Esophagus mucosa (tissue), 1 donor: ENCODE measurements at places on chromosomes 13 and 19.

DNA sequence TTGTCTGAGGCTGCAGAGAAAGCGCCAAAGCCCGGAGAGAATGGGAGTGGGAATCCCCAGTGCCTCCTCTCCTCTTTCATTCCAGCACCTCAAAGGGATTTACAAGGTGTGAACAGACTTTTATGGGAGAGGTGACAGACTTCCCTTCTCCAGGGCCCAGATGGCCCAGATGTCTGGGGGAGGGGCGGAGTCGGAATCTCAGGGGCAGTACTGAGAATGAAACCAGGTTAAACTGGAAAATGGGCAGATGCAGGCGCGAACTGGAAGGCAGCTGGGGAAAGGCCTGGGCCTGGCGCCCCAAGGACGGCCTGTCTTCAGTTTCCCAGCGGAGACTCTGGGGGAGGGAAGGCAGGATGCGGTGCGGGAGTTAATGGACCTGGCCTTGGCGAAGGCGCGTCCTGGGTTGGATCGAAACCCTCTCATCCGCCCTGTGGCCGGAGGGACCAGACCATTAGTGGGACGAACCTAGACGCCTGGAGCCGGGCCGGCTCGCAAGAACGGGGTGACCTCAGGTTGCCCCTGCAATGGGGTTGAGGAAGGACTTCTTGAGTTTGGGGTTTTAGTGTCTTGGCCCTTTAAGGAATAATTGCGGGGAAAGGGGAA lies 592 bp upstream of the TRIP10 start:
- ATAC-seq = no peak

DNA sequence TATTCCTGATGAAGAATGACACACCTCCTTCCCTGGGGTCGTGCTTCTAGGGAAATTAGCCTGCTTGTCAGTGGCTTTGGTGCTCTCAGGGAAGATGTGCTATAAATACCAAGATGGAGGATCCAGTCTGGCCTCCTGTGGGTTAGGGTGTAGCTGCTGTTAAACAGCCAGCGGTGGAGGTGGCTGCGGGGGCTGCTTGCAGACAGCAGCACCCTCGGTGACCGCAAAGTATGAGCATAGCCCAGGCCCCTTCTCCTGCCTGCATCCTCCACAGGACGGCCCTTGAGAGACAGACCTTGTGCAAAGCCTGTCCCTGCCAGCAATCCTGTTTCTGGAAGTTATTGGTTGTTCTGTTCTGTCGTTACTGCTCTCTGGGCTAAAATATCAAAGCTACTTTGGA lies 11.4 kb downstream of the VSTM2B start:
- ATAC-seq = no peak

DNA sequence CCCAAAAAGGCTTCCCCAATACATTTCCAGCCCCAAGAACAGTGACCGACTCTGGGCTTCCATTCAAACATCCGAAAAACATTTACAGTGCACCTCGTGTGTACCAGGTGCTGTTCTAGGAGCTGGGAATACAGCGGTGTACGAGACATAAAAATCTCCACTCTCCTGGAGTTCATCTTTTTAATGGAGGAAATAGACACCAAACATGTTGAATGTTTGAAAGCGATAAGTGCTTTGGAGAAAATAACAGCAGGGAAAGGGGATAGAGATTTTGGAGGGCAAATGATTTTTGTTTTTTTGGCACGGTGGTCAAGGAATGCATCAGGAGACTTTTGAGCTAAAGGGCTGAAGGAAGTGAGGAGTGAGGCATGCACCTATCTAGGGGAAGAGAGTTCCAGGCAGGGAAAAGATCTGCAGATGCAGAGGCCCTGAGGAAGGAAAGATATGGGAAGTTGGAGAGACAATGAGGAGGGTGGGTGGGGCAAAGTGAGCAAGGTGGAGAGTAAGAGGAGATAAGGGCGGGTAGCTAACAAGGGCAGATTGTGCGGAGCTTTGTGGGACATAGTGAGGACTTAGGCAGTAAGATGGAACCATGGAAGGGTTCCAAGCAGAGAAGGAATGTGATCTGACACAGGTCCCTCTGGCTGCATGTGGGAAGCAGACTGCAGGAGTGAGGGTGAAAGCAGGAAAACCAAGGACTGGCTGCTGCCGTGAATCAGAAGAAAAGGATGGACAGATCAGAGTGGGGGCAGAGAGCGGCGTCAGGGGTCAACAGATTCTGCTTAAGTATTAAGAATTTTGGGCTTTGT lies 703 bp upstream of the FBL start:
- no peak for ATAC-seq

DNA sequence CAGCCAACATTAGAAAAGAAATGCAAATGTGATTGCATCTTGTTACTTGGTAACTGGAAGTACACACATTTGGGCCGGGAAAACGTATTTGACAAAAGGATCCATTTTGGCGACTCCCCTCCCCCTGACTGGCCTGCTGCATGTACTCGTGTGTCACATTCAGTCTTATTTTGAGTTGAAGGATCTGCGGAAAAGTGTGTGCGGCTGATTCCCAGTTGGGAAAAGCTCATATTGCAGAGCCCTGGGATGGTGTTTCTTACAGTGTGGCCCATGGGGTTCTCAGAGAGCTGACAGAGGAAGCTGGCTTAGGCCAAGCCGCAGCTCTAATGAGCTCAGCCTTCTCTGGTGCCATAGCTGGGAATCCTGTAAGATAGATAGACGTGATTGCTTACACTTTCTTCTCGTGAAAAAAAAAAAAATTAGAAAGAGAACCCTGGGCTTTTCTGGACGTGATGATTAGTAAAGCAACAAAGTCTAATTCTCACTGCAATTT lies 170.3 kb upstream of the ARGLU1 start:
- ATAC-seq = no peak

GRCh38 chr19:53532362-53532761 lies 5.6 kb upstream of the ZNF331 start:
- no peak for ATAC-seq

- ATAC-seq = no peak
Observed at GRCh38 chr19:1698636-1699035, 46.2 kb upstream of the TCF3 start.

GRCh38 chr13:50616101-50616500 lies 227.4 kb downstream of the DLEU7 start:
- ATAC-seq = no peak

DNA sequence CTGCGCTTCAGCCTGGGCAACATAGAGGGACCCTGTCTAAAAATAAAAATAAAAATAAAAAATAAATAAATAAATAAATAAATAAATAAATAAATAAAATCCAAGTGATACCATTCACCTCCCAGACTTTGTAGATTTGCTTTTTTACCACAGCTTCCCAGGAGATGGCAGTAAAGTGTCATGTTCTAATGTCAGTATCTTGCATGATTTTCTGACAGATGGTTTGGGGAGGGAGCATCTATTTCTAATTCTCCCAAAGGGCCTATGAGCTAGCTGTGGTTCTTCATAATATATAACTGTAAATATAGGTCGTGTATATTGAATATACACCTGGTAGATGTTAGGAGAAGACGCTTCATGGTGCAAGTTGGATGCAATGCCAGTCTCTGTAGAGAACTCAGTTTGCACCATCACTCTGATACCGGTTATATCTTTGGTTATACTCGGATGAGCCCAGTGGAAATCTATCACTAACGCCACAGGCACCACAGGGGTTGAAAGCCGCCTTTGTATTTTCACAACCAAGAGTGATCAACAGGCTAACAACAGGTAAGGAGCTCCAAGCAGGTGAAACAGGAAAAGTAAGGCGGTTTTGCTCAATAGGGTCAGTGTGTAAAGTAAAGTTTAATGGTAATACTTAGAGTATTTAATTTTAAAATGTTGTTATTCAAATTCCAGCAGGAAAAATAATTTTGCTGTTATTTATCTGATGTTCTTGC lies 13.9 kb downstream of the APLP1 start:
- ATAC-seq = peak; percentile 60

DNA sequence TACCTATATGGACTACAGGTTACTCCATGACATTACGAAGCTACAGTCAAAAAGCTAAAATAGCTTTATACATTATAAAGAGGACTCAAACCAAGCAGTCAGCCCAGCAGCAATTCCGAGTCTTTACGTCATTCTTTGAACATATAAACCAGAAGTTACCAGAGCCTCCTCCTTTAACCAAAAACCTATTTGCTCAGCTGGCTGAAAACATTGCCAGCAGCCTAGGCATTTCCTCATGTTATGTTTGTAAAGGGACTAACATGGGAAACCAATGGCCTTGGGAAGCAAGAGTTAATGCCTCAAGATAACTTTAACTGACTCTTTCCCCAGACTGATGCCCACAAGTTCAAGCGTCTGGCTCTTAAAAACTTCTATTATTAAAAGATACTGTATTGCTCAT lies 104.1 kb upstream of the ZNF492 start:
- ATAC-seq = no peak

DNA sequence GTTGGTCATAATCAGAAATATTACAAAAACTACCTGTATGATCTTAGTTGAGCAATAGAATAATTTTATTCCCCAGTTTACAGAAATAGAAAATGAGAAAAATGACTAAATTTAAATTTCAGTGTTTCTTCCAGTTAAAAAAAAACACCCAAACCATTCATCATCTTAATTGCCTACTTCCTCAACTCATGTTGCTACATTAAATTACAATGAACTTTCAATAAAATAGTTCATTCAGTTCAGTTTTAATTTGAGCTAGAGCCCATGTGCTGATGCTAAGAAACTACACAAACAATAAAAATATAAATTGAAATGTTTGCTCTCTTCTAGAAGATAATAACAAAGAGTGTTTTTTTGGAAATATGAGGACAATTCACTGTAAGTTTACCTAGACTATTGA lies 820.4 kb downstream of the SLITRK6 start:
- no peak for ATAC-seq

DNA sequence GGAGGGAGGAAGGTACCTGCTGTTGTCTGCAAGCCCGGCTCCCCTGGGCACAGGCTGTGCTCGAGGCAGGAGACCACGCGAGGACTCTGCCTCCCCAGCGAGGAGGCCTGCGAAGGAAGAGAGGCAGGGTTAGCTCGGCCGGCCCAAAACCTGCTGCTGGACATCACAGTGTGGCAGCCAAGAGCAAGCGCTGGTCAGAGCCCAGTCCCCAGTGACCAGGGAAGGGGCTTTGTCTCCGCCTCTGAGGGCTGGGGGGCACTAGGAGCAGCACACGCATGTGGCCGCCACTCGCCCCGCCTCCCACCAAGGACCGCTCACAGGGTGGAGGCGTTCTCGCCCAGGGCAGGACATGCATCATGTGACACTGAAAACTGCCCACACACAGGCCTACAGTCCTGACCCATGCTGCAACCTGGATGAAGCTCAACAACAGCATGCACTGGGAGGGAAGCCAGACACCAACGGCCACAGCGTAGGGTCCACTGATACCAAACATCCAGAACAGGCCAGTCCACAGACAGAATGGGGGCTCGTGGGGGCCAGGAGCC lies 8.5 kb downstream of the MIER2 start:
- peak; percentile 28 for ATAC-seq

- no peak for ATAC-seq
Observed at GRCh38 chr13:111491021-111491420, 170.6 kb downstream of the TEX29 start.

GRCh38 chr19:50310759-50311465 lies 18.3 kb downstream of the KCNC3 start:
- no peak for ATAC-seq

- ATAC-seq = no peak
Observed at GRCh38 chr19:44951179-44952159, 3.7 kb upstream of the CLPTM1 start.

- ATAC-seq = peak; percentile 31
Observed at GRCh38 chr19:18049385-18049784, 37.3 kb downstream of the IL12RB1 start.

GRCh38 chr19:3785938-3786824 lies at the start of gene MATK:
TSS of gene MATK (minus strand) at chr19:3786381. CDS start at chr19:3785135, 1,246 bp downstream.
- no peak for ATAC-seq

DNA sequence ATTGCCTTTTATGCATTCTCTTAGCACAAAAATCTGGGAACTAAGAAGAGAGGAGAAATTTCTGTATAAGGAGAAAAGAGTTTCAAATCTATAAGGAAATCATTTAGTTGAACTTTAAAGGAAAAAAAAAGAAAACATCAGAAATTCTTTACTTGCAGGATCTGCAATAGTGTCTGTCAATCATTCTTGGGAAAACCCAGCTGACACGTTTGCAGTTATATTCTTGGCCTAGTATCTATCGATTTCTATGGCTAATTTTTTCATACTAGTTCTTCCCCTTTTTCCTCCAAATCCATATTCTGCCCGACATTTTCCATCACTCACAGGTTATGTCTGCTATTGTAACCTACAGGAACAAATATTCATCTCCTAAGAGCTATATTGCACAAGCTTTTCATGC lies 160.7 kb downstream of the ABCC4 start:
- ATAC-seq = no peak

DNA sequence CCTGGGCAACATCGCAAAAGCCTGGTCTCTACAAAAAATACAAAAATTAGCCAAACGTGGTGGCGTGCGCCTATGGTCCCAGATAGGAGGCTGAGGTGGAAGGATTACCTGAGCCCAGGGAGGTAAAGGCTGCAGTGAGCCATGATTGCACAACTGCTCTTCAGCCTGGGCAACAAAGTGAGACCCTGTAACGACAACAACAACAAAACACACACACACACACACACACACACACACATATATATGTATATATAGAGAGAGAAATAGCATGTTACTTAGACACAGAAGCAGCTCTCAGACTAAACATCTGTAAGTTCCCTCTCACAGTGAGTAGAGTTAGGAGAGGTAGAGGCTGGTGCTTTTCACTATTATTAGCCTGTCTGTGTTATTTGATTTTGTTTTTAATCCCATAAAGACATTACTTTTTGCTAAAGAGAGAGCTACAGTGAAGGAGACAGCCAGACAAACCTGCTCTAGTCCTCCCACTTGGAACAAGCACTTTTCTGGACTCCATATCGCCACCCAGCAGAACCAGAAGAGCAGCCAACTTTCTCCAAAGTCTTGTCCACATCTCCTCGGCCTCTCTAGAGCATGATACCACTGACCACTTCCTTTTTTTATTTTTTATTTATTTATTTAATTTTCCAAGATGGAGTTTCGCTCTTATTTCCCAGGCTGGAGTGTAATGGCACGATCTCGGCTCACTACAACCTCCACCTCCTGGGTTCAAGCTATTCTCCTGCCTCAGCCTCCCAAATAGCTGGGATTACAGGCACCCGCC lies 2.8 kb upstream of the LIN7B start:
- no peak for ATAC-seq

- ATAC-seq = peak; percentile 73
Observed at GRCh38 chr19:39111593-39112199, 13.9 kb upstream of the PAK4 start.

GRCh38 chr19:38042132-38042531 lies 135.1 kb downstream of the SIPA1L3 start:
- no peak for ATAC-seq

DNA sequence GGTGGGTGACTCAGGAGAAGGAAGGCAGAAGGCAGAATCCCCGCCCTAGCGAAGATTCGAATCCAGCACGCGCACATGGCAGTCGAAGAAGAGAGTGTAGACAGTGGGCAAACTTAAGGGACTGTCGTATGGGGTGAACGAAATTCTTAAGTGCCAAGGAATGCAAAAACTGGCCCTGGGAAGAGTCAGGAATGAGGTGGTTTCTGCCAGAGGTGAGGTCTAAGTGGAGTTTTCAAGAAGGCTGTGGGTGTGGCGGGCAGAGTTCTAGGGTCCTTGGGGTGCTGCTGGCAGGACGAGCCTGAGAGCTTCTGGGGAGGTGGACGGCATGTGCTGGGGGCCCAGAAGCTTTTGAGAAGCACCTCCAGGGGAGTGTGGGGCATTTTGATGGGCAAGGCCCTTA lies 63.9 kb upstream of the RNF113B start:
- ATAC-seq = no peak
